Body of pancreas (tissue), 4 donors: ENCODE measurements at places on chromosomes 5 and 9. TPM values are rescaled to one million over a fixed set of nuclear protein-coding genes. Genes with fewer than 3 reads are reported as not detected.

Gene PDLIM4
- 4.3 TPM for total RNA-seq

Gene P4HA2
- 57.9 TPM for total RNA-seq

Gene PDE6A
- total RNA-seq: not detected

Gene SHB
- 25.2 TPM for total RNA-seq

- H3K27ac ChIP-seq: no peak overlapping the region
- no peaks in the 10 kb centered on the region for H3K27me3 ChIP-seq
- H3K4me3 ChIP-seq: no peak overlapping the region
- H3K36me3 ChIP-seq: no peaks in the 10 kb centered on the region
- no peaks in the 10 kb centered on the region for H3K4me1 ChIP-seq
Observed at GRCh38 chr9:114919611-114920010, 10.8 kb downstream of the TNFSF8 start.

DNA sequence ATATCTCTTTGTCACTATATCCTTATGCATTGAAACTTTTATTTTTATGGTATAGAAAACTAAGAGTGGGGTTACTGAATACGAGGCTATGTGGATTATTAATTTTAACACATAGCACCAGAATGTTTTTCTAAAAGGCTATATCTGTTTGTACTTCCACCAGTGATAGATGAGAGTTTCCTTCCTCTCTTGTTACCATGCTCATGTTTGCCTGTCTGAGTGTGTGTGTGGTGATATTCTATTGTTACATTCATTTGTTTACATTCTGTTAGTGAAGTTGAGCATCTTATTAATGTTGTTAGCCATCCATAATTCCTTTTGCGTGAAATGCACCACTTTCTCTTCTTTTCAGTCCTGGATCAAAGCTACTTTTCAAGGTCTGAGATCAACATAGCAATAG is 54.1 kb upstream of the ALDH1A1 start:
- H3K27me3 ChIP-seq: no peaks in the 10 kb centered on the region
- no peak for DNase-seq
- H3K36me3 ChIP-seq: no peaks in the 10 kb centered on the region
- no peak overlapping the region for H3K4me3 ChIP-seq
- H3K4me1 ChIP-seq: no peaks in the 10 kb centered on the region
- H3K27ac ChIP-seq: no peak overlapping the region

DNA sequence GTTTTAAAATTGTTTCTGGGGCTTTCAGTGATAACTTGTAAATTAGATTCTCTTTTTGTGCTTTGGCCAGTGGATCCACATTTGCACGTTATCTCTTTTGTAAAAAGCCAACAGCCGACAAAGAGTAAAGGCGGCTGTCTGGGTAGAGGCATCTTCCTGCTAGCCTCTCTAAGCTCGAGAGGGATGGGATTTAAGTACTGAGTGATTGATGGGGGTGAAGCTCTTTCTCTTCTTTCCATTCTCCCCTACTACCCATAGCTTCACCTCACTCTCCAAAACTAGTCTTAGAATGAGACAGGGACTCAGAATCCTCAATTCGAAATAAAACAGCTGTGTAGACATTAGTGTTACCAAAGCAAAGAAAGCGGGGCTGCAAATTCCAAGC is 3.4 kb downstream of the PBX3 start:
- H3K27me3 ChIP-seq: no peaks in the 10 kb centered on the region
- H3K27ac ChIP-seq: peak overlapping the region; percentile 7
- DNase-seq: no peak
- H3K4me1 ChIP-seq: peaks cover 11% of the 10 kb centered on the region

- no peak overlapping the region for H3K4me3 ChIP-seq
- no peak for DNase-seq
- H3K27me3 ChIP-seq: no peaks in the 10 kb centered on the region
- no peaks in the 10 kb centered on the region for H3K4me1 ChIP-seq
- H3K27ac ChIP-seq: no peak overlapping the region
Observed at GRCh38 chr5:164060786-164061355, 555.5 kb downstream of the MAT2B start.

- no peak overlapping the region for H3K27ac ChIP-seq
- no peaks in the 10 kb centered on the region for H3K4me1 ChIP-seq
- no peak for DNase-seq
Observed at GRCh38 chr9:131260751-131261452, 15.4 kb downstream of the FAM78A start.

DNA sequence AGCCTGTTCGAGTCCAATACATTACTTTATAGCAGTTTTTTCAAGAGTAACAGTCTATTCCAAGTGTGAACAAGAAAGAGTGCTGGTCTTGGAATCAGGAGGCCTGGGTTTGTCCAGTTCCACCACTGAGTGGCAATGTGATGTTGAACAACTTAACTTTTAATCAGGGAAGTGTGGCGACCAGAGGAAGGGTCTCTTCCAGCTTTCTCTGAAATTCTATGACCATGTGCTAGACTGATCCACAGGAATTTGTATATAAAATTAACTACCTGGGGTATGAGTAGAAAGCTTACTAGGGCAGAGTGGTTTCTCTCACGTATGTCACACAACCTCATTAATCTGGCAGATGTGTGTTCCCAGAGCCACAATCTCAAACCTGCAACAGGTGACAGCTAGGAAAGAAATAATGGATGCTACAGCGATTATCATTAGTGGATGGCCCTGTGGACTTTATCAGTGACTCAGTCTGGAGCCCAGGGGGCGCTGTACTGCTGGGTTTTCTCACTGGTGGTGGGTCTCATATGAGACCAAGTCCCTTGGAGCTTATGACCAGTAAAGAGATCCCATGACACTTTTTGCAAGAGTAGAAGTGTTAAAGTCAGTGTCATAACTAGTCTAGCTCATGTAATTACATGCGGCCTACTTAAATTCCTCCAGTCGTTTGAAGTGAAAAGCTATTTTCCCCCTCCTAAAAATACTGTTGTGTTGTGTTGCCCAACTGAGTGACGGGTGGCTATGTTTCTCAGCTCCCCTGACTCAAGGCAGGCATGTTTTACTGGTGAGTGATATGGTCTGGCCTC is 116.5 kb downstream of the GDNF start:
- no peak for DNase-seq
- H3K36me3 ChIP-seq: no peaks in the 10 kb centered on the region
- no peak overlapping the region for H3K4me3 ChIP-seq
- H3K27ac ChIP-seq: no peak overlapping the region
- H3K27me3 ChIP-seq: no peaks in the 10 kb centered on the region
- peaks cover under 1% of the 10 kb centered on the region for H3K4me1 ChIP-seq

DNA sequence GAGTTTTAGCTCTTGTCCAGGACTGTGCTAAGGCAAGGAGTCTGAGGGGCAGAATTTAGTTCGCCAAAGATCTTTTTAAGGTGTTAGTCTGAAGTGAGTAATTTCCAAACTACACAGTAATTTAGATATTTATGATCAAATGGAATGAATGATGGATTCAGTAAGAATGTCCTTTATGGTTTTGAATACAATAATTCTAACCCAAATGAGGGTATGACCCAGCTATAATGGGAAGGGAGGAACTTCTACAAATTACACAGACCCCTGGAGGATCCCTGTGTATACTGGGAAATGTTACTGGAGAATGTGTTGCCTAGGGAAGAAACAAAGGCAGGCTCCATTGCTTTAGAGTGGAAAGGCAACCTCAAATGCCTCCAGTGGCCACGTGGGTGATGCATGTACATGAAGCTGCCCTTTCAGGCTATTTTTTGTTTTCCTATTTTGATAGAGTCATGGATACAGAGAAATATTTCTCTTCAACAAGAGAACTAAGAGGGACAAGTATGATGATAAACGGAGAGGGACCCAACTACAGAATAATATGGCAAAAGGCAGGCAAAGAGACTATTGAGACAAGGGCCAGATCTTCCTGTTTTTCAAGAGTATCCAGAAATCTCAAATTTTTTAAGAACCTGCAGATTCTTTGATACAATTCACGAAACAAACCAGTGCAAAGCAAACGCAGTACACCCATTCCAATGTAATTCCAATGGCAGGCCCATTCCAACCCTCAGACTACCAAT is 25.4 kb downstream of the SLC1A3 start:
- DNase-seq: no peak
- no peak overlapping the region for H3K4me3 ChIP-seq
- no peak overlapping the region for H3K27ac ChIP-seq
- no peaks in the 10 kb centered on the region for H3K4me1 ChIP-seq
- no peaks in the 10 kb centered on the region for H3K27me3 ChIP-seq
